ENCODE measurements at places on chromosomes 4 and X.

GRCh38 chr4:151564321-151564720 lies 155.3 kb downstream of the FHIP1A start:
- DNase-seq = no peak

DNA sequence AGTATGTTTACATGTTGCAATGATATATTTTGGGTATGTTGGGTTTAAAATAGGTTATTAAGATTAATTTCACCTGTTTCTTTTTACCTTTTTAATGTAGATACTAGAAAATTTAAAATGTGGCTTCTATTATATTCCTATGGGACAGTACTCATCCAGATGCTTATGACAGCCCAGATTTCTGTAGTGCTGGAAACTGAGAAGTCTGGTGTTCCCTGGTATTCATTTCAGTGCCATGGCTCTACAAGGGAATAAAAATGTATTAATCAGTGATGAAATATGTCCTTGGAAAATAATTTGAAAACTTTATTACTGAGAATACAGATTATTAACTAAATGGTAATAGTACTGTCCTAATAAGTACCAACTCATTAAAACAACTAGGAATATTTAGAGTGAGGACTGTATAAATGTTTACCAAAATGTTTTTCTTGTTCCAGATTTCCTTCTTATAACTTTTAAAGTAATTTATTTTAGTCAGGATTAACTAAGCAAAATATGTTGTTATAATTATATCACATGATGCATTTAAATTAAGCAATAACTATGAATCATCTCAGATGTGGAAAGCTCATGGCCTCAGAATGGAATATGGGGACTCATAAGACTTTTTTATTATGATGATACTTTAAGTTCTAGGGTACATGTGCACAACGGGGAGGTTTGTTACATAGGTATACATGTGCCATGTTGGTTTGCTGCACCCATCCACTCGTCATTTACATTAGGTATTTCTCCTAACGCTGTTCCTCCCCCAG lies 25.3 kb downstream of the ARHGAP24 start:
- DNase-seq = no peak

GRCh38 chr4:15515106-15515505 lies 45.4 kb downstream of the CC2D2A start:
- DNase-seq = no peak

- no peak for DNase-seq
Observed at GRCh38 chr4:152973629-152974467, 37.7 kb downstream of the FHDC1 start.

Data from stimulated activated CD4-positive, alpha-beta T cell treated with anti-CD3 and anti-CD28 coated beads, Interleukin-1b, Interleukin-23, amount 100 ng/mL, for 1 hour (primary cell).